AG10803 (cell line): ENCODE measurements at places on chromosomes 5 and 9.

- no peak for DNase-seq
Observed at GRCh38 chr9:98931600-98932389, 11.9 kb upstream of the COL15A1 start.

DNA sequence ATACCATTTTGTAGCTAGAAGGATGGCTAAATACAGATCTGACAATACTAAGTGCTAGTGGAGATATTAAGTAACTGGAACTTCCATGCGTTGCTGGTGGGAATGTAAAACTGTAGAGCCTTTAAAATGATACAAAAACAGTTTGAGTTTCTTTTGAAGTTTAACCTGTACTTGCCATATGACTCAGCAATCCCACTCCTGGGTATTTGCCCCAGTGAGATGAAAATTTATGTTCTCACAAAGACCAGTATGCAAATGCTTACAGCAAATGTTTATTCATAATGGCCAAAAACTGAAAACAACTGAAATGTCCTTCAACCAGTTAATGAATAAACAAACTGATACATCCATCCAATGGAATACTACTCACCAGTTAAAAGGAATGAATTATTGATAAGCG lies 137.3 kb downstream of the SLC12A2 start:
- no peak for DNase-seq

DNA sequence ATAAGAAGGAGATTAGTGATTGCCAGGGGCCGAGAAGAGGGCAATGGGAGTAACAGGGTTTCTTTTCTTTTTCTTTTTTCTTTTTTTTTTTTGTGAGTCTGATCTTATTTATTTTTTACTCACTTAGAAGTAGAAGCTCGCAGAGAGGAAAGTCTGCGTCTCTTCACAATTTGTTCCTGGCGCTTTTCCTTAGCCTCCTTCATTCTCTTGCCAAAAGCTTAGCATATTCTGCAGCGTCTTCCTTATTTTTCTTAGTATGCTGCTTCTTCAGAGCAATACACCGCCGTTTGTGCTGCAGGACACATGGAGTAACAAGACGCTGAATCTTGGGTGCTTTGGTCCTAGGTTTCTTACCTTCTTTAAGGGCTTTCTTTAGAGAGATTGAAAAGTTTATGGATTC lies 30.3 kb upstream of the DENND4C start:
- DNase-seq: no peak

- peak; percentile 31 for DNase-seq
Observed at GRCh38 chr9:110745676-110746075, 77.1 kb downstream of the MUSK start.

DNA sequence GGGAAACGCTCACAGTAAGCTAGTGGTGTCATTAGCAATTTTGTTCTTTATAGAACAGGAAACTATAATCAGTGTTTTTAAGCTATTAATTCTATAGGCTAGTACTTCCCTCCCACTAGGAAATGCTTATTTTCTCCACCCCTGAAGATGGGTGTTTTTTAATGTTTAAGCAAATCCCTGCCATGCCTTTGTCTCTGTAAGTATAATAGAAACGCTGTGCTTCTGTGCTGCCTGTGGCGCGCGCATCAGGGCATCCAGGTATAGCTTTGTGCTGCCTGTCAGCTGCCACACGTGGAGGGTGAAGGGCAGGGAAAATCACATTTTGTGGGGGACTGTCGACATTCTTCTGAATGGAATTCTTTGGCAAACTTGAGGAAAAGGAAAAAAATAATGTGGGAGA lies 217.5 kb downstream of the RAB3C start:
- no peak for DNase-seq

DNA sequence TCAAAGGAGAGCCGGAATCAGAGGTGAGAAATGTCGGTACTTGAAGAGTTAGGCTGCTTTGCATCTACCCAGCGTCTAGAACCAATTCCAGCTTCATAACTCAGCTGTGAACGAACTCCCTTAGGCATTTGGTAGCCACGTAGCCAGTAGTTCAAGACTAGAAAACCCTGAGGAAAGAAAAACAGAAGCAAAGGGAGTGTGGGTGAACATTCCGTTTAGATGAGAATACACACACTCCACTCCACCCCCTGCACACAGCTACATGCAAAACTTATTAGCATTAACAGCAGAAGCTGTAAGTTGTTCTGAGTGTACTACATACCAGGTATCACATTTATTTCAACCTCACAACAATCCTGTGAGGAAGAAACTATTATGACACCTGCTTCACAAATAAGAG lies 78.3 kb downstream of the SMIM23 start:
- DNase-seq: peak; percentile 82

GRCh38 chr5:133681896-133682295 lies 69.6 kb upstream of the FSTL4 start:
- no peak for DNase-seq

DNA sequence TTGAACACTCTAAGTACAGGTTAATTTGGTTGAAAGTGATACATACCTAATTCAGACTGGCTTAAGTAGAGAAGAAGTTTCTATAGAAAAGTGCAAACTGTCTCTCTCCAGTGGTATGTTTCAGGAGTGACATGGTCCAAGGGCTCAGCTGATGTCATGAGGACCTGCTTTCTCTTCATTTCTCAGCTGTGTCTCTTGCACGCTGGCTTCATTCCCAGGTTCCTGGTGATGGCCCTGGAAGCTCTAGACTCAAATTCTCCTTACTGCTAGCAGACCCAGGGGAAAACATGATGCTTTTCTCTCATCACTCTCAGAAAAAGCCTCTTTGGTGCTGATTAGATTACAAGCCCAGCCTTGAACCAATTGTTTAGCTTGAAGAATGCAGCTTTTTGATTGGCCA lies 211.9 kb upstream of the CLINT1 start:
- no peak for DNase-seq

DNA sequence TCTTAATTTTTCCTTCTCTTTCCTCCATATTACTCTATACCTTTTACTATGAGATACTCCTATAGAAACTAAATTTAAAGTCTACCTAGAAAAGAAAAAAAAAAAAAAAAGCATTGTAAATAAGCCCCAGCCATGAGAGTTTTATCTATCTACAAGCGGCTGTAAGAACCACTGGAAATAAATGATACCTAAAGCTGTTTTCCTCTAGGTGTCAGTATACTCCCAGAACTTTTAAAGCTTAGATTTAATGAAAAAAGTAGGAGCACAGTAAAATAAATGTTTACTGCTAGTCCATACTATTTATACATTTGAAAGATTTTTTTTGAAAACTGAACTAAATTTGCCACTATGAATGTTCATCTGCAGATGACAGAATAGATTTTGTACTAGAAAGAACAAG lies 26.2 kb downstream of the TYRP1 start:
- DNase-seq: peak; percentile 65

- DNase-seq: no peak
Observed at GRCh38 chr9:95822015-95822414, 53.5 kb upstream of the ERCC6L2 start.

DNA sequence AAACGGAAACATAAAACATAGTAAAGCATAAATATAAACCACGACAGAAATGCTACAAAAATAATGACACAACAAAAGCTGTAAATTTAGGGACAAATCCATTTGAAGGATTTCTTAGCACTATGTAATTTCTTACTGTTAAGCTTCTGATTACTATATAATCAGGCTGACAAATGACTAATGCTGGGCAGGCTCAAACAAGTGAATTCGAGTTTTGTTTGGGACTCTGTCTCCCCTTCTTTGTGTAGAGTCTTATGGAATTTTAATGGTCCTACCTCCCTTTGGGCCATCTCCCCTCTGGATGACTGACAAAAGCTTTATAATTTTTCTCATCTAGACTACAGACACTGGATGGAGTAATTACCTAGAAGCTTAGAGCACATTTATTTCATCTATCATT lies 24.6 kb upstream of the KIF2A start:
- DNase-seq: no peak
